Activated T-helper 9 cell treated with anti-CD3 and anti-CD28 coated beads, Interleukin-2, amount 50 U/mL, for 16 hours (primary cell): ENCODE measurements at places on chromosomes 1 and 21.

- no peak for DNase-seq
These were observed 21.6 kb upstream of the TSPEAR start for GRCh38 chr21:44732956-44733355.

DNA sequence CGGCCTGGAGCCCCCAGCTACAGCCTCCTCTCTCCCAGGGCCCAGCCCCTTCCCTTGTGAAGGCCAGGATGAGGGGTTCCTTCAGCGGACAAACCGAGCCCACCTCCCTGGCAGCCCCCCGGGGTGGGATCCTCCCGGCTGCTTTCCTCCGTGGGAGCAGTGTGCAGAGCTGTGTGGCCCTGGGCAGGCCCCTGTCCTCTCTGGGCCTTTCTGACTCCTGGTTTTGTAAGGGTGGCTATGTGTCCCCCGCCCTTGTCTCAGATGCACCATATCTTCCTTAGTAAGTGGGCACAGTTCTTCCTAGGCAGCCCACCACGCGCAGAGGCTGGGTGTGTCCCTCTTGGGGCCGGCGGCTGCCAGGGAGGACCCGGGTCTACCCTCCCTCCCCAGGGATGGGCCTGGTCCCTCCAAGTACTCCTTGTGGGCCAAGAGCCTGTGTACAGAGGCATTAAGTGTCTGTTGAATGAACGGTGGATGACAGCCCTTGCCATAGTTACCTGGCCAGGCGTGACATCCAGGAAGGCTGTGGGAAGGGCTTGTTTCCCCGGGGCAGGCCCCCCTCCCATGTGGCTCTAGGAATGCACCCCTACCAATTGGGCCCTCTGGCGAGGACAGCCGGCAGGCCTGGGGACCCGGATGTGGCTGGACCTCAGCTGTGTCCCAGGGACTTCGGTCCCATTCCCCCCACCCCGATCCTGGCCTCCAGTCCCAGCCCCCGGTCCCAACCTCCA is 3.8 kb downstream of the SMIM1 start:
- DNase-seq, result no peak

DNA sequence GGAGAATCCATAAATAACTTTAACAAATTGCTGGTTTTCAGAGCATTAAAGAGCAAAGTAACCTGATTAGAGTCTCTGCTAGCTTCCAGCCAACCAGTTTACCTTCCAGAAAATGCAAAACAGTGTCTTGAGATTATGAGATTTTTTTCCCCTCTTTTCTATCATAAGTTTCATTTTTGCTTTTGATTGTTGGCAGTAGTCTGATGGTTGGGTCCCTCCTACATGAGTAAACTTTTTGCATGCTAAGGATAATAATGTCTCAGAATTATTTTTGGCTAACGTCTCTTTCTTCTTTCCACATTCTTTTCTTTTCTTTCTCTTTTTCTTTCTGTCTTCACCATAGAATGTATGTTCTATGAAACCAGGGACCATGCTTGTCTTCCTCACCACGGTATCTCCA is 6.3 kb upstream of the ADAMTS5 start:
- DNase-seq, result no peak

DNA sequence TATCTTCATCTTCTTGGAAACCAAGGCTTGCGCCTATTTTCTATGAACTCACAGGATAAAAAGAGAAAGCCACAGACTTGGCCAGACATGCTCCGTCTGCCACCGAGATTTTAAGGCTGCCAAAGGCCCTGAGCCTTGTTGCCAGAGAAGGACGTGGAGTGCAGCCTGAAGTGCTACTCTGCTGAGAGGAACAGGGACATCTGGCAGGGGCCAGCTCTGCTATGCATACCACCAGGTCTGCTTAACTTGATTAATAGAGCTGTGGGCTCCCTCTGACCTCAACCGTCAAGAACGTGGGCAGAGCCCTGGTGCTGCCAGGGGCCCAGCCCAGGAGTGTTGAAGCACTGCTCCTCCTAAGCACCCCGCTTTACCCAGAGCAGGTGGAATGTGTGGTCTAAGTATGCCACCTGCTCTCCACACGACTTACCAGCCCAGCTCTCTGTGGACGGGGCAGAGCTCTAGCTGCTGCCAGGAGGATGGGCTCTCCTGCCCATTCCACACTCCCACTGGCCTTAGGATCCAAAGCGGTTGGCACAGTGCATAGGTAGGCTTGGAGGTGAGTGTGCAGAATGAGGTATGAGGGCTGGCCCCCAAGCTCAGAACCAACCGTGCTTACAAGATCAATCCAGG is 10.6 kb downstream of the HCRTR1 start:
- DNase-seq, result no peak

GRCh38 chr1:13451399-13451965 is 41.2 kb downstream of the PRAMEF20 start:
- no peak for DNase-seq

- DNase-seq, result no peak
These were observed 126.1 kb downstream of the NAV1 start for GRCh38 chr1:201665036-201665435.

DNA sequence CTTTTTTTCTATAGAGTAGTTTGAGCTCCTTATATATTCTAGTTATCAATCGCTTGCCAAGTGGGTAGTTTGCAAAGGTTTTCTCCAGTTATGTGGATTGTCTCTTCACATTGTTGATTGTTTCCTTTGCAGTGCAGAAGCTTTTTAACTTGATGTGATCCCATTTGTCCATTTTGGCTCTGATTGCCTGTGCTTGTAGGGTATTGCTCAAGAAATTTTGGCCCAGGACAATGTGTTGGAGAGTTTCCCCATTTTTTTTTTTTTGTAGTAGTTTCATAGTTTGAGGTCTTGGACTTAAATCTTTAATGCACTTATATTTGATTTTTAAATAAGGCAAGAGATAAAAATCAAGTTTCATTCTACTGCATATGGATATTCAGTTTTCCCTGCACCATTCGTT is 774.8 kb upstream of the ADAMTS5 start:
- no peak for DNase-seq

GRCh38 chr1:234730770-234731568 is 121.0 kb upstream of the IRF2BP2 start:
- DNase-seq, result peak; percentile 38

- no peak for DNase-seq
These were observed 9.1 kb upstream of the PSMB2 start for GRCh38 chr1:35650416-35650815.

DNA sequence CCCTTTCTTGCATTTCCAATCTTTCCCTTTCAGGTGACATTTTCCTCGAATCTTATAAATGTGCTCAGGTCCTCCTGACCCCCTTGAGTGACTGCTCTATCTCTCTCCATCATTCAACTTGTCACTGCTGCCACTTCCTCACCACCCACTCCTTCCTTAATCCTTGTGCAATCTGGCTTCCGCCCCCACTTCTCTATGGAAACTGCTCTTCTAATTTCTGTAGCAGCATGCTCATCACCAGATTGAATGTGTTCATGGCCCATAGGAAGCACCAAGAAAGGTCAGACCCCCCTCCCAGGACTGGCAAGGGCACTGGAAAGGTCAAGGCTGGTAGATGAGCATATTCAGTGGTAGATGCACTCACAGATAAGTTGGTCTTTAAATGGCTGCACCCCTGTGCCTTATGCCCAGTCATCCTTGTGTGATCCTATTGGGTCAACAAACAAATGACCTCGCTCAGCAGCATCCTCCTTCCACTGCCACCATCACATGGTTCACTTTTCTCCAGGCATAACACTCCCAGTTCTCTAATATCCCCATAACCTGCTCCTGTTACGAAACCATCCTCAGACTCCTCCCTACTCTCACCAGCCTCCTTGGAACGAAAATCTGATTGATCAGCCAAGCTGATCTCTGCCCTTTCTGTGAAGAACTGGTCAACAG is 288.5 kb upstream of the POU3F1 start:
- DNase-seq, result no peak

DNA sequence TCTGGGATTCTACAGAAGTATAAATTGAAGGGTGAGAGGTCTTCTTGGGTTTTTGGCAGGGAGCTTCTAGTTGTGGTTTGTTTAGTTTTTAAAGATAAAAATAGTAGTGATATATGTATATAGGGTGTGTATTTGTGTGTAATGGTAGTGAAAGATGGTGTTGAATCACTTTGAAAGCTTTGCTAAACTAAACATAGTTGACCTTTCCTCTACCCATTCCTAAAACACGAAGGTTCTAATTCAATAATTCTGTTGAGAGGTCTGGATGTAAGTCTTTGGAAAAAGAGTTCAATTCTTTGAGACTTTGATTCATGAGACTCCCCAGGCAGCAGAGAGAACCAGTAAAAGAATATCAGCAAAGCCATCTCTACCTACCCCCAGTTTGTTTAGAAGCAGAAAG is 247.9 kb upstream of the DUSP10 start:
- DNase-seq, result no peak

GRCh38 chr1:79899914-79900313 is 893.4 kb upstream of the ADGRL4 start:
- DNase-seq, result no peak

GRCh38 chr1:41284121-41284520 is 42.0 kb upstream of the SCMH1 start:
- no peak for DNase-seq

DNA sequence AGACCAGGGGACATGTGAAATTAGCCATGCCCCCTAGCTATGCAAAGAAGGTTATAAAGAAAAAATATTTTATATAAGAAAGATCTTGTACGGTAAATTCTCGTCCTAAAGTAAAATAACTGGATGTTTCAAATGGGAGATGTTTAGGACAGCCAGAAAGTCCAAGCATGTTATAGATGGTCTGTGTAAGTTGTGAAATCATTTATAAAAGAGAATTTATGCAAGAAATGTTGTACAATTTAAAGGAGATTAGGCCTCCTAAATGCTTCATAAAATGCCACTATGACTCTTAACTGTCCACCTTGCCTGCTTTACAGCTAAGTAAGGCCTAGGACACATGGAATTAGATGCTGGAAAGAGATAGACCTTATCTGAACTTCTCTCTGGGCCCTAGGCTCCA is 118.1 kb upstream of the POGK start:
- DNase-seq, result no peak

- no peak for DNase-seq
These were observed 87.5 kb downstream of the RGL1 start for GRCh38 chr1:183892351-183892793.

GRCh38 chr1:150151291-150152181 is 1.8 kb downstream of the PLEKHO1 start:
- peak; percentile 54 for DNase-seq

GRCh38 chr1:108533351-108534083 is 26.4 kb upstream of the EEIG2 start:
- DNase-seq, result no peak

GRCh38 chr1:200380589-200381021 is 29.2 kb downstream of the ZNF281 start:
- DNase-seq, result no peak

DNA sequence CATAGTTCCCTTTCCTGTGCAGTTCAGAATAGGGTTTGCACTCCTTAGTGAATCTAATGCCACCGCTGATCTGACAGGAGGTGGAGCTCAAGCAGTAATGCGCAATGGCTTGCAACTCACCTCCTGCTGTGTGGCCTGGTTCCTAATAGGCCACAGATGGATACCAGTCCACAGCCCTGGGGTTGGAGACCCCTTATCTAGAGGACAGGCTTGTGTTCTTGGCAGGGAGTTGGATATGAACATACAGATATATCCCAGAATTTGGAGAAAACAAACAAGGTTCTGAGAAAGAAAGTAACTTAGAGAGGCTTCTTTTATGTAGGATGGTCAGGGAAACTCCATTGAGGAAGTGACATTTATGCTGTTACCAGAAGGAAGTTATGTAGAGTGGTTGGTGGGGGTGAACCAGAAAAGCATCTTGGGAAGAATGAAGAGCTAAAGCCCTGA is 5.1 kb upstream of the PTPRC start:
- no peak for DNase-seq

- no peak for DNase-seq
These were observed 67.7 kb downstream of the SELENOF start for GRCh38 chr1:86846164-86846647.

GRCh38 chr1:174769961-174770549 is 229.7 kb upstream of the CACYBP start:
- DNase-seq, result no peak

DNA sequence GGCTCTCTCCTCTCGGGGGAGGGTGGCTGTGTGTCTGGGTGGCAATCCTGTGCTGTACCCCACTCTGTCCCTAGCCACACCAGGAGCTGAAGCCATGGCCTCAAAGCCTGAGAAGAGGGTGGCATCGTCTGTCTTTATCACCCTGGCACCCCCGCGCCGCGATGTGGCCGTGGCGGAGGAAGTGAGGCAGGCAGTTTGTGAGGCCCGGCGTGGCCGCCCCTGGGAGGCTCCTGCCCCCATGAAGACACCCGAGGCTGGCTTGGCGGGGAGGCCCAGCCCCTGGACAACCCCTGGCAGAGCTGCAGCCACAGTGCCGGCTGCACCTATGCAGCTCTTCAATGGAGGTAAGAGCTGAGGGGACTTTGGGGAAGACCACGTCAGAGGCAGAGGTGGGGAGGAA is 6.3 kb downstream of the FBLIM1 start:
- no peak for DNase-seq

DNA sequence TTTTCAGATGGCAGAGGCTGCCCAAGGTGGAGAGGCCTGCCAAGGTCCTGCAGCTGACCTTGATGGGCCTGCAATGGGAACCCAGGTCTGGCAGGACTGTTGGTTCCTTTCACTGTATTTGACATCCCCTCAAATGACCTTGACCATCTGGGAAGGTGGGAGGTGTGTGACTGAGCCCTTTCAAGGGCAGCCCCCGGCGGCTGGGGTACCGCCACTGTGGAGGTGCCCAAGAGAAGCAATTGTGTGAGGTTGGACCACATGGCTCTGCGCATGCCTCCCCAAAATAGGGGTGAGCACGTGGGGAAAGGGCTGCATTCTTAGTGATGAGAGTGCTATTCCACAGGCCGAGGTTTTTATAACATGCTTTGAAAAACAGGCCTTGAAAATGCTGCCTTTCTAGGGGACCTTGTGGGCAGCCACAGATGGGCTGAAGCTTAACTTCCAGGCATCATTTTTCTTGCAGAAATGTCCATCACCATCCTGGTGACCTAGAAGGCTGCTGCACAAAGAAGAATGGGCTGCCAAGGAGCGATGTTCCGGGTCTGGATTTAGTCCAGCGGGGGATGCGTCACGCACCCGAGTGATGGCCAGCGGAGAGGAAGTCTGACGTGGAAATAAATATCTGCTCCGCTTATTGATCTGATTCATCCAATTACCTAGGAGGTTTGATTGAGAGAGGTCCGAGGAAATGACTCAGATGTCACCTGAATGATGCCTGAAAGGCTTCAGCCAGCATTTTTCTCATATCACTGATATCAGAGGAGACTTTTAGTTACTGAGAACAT is 16.5 kb upstream of the UTS2 start:
- DNase-seq, result no peak

GRCh38 chr1:4110888-4111287 is 210.8 kb upstream of the C1orf174 start:
- DNase-seq, result no peak

- DNase-seq, result no peak
These were observed 552.5 kb upstream of the ADAMTS5 start for GRCh38 chr21:27519361-27519760.

DNA sequence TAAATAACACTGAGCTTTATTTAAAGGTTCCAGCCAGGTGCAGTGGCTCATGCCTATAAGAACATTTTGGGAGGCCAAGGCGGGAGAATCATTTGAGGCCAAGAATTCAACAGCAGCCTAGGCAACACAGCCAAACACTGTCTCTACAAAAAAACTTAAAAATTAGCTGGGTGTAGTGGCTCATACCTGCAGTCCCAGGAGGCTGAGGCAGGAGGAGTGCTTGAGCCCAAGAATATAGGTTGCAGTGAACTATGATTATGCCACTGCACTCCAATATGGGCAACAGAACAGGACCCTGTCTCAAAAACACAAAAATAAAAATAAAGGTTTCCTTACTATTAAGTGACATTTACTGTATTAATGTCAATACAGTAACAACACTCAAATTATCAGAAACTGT is 2.1 kb downstream of the TAF12 start:
- no peak for DNase-seq
